ENCODE measurements at places on chromosomes 6 and 20.

GRCh38 chr6:27312146-27312949, at the start of gene POM121L2:
Gene POM121L2, minus strand, starts transcription at chr6:27312273. Its CDS starts 103 bp downstream, at chr6:27312170.
- peak; percentile 37 for DNase-seq

DNA sequence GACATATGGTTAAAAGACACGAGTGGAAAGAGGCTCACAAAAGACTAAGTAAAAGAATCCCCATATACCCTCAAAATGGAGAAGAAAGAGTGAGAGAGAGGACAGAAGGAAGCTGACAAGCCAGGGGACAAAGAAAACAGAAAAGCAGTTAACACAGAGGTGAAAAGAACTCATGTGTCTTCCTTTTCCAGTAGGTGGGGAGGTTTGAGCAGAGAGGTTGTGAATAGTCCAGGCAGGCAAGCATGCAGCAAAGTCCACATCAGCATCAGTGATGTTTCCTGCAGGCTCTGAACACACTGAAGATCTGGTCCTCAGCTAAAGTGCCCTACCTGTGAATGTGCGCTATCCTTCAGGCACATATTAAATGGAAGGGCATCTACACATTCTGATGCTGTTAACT, 196.5 kb upstream of the IRAK1BP1 start:
- DNase-seq: no peak

- DNase-seq: no peak
Measured at GRCh38 chr6:114049367-114049966, 78.5 kb upstream of the HDAC2 start.

DNA sequence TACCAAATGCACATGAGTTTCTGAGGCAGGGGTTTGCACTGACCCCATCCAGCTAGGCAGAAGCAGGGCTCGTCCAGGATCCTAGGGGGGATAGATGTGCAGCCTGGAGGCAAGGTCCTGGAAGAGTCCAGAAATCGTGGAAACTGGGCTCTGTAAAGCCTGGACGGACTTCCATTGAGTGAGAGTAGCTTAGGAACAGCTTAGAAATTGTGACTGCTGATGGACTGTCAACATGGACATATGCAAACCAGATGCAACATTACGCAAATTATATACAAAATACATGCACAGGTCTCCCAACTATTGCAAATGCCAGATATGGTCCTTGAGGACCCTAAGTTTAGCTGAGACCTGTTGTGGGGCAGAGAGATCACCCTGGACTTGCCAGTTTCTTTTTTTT, 4.8 kb upstream of the EMILIN3 start:
- no peak for DNase-seq

DNA sequence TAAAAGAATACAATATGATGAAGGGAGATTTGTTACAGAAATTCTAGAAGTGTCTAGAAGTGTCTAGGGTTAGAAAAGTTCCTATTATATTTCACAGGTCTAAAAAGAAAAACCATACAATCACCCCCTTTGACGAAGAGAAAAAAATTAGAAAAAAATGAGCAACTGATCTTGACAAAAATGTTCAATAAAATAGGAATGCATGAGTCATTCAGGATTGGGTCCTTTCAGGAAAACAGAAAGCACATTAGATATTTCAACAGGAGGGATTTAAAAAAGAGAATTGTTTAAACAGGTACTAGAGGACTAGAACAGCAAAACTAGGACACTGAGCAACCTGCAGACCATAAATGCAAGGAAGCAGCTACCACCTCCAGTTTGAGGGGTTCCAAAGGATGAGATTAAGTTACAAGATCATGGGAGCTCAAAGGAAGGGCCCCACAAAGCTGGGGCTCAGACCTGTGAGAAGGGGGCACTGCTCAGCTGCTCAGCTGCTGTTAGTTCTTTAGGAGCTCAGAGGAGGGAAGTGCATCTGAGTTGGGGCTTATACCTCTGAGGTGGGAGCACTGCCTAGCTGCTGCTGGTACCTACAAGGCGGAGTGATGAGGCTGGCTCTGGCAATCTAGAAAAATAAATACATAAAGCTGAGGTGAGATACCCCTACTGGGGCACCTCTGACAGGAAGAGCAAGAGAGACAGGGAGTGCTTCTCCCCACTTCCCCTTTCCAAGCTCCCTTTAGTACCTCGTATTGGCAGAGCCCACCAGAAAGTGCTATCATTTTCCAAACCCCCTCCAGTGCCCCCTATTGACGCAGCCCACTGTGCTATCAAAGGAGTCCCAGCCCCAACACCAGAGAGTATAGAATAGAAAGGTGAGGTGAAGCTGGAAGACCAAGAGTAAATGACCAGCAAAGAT, 27.1 kb upstream of the BEND6 start:
- no peak for DNase-seq

DNA sequence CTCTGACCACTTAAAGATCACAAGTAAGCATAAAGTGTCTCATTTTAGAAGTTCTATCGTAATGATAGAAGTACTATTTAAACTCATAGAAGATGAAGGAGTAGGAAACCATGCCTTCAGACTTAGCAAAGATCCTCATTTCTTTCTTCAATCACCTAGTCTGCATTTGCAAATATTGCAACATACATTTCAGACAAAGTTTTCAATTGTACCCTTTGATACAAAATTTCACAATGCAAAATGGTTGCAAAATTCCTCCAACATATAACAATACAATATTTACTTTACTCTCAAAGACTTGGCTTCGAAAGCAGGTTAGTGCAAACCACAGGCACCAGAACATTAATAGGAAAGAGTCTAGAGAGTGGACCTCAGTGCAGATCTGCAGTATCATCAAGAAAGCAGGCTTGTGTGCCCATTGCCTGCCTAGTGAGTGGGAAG, 16.1 kb upstream of the ROS1 start:
- DNase-seq: no peak

GRCh38 chr6:111992851-111993250, 61.1 kb upstream of the CCN6 start:
- no peak for DNase-seq

- DNase-seq: no peak
Measured at GRCh38 chr6:51814418-51814817, 273.0 kb downstream of the PKHD1 start.

DNA sequence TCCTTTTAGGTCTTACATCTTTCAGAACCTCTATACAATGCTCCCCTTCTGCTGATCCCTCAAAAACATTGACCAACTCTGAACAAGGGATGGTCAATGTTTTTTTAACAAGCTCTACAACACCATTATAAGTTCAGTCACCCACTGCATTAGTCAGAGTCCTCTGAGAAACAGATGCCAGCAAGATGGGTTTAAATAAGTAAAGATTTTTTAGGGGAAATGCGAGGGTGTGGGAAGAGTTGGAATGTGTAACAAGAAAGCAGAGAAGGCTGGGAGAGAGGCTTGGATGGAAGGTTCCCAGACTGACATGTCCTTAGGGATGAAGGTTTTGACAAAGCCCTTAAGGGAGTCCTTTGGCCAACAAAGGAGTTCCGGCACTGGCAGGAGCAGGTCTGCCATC, 478.3 kb downstream of the FRK start:
- DNase-seq: no peak

DNA sequence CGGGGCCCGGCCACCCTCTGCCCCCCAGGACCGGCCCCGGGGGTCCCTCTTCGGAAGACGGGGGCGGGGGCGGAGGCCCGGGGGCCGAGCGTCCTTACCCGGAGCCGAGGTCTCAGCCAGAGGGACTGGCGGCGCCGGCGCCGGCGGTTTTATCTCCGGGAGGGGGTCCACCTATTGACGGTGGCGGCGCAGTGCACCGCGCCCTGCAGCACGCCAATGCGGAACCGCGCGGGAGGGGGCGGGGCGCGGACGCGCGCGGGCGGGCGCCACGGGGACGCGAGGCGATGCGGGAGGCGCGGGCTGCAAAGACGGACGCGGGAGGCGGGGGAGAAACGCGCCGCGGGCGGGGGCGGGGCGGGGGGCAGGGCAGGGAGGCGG, at the start of gene EEF1A2:
Gene EEF1A2, minus strand, starts transcription at position 124 of the 378 bp plus-strand sequence. CDS start 1,320 bp downstream, outside the sequence.
- no peak for DNase-seq

DNA sequence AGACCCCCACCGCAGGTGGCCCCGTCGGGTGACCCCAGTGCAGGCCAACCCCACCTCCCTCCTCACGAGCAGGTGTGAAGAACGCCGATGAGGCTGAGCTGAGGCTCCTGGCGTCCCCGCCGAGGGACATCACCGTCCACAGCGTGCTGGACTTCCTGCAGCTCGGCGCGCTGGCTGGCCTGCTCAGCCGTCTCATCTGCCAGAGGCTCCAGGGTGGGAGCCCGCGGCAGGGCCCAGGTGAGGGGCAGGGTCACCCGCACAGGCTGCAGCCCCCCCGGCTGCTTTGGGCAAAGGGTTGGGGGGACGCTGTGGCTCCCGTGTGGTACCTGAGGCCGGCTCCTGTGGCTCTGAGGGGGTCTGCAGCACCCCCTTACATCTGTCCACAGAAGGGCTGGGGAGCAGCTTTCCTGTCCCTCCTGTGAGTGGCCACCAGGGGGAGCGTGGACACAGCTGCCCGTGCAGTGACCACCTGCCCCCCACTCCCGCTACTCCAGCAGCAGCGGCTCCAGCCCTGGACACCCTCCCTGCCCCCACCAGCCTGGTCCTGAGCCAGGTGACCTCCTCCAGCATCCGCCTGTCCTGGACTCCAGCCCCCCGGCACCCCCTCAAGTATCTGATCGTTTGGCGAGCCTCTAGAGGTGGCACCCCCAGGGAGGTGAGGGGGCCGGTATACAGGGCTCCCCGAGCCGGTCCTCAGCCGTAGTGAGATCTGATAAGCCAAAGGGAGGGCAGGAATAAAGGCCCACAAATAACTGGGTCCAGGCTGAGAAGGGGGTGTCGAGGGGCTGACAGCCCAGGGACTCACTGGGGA, 16.5 kb downstream of the COL20A1 start:
- no peak for DNase-seq

GRCh38 chr20:48278961-48279481, 493.7 kb upstream of the SULF2 start:
- no peak for DNase-seq

DNA sequence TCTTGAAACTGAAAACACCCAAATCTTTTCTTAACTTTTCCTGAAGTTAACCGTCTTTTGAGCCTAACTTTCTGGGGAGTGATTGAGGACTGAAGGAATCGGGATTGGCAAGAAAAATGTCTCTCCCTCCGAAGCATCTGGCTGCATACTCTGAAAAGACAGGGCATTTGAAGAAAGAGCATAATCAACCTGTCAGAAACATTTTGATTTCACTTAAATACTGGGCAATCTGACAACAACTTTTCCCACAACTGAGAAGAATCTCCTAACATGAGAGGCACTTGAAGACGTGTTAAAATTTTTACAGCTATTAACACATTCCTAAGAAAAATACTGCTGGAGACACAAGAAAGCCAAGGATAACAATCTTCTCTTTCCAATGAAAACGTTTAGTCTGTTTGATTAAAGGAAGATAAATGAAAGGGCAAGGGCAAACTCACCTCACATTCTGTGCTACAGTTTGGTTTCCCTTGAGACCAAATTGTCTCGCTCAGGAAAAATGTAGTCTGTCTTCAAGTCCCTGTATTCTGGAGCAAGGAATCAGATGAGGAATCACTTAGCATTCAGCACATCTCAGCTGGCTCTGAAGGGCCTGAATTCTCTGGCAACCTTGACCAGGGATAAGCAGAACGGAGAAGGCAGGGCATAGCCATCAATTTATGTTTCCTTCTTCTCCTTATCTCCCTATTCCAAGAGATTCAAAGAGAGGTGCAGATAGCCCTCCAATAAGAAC, 76.1 kb downstream of the TBX18 start:
- DNase-seq: no peak

DNA sequence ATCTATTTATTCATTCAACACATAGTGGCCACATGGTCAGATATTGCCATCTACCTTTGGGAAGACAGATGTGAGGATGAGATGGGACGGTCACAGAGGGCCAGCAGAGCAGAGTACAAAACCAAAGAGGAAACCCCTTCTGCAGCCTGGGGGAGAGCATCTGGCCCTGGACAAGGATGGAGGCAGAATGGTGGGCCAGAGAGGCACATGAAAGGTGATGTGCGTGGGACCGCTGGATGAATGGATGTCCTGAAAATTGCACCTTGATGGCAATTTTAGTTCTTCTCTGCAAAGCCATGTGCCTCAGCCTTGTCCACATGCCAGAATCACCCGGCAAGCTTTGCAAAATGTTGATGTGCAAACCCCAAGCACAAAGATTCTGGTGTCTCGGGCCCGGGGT, 77.4 kb upstream of the CD93 start:
- DNase-seq: no peak

GRCh38 chr20:63579017-63579694, 5.1 kb upstream of the HELZ2 start:
- DNase-seq: no peak

DNA sequence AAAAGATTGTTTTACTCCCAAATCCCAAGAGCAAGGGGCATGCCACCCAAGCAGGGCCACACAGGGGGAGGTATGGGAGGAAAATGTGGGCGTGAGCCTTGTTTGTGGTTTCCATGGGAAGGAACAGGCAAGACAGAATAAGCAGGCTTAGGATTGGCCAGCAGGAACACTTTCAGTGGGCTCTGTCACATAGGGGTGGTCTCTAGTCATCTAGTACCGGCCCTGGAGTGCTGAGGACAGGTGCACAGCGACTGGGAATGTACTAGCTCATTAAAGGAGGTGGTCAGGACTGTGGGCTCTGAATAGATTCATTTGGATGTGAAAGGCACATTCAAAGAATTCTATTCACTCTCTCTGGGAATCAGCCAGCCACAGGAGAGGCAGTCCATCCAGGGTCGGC, 175.6 kb downstream of the TBC1D7 start:
- no peak for DNase-seq

- no peak for DNase-seq
Measured at GRCh38 chr20:62617711-62618483, 24.4 kb upstream of the SLCO4A1 start.

- no peak for DNase-seq
Measured at GRCh38 chr6:104957301-104958177, 632 bp downstream of the LIN28B start.

- DNase-seq: no peak
Measured at GRCh38 chr20:32231847-32232246, 24.2 kb downstream of the POFUT1 start.

DNA sequence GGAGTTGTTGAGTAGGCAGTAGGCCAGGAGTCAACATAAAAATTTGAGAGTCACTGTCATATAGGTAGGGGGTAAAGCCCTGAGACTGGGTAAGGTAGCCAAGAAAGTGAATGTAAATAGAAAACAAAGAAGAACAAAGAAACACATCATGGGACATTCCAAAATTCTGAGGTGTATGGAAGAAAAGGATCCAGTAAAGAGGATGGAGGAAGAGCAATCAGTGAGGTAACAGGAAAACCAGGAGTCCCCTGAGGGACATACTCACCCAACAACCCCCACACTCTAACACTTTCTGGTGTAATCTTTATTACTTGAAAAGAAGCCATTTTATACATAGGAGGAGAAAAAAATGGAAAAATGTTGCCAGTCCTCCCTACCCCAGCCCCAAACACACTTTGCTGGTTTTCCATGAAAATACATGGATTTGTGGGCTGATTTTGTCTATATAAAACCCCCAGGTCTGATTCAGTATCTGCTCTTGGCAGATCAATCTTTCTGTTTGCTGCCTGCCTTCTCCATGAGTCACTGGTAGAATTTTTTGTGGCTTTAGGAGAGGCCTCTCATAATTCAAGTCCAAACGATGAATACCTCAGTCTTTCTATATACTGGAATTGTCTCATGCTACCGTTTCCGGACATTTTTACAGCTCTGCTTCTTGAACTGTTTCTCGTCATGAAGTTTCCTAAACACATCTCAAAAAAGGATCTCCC, 271.4 kb upstream of the MAN1A1 start:
- no peak for DNase-seq

All from stimulated activated CD4-positive, alpha-beta T cell treated with anti-CD3 and anti-CD28 coated beads, TNF-alpha, amount 100 ng/mL, for 4 hours (primary cell).